ENCODE measurements at places on chromosomes 16 and 17. TPM values are rescaled to one million over a fixed set of nuclear protein-coding genes. Genes with fewer than 3 reads are reported as not detected.
A peak's percentile ranks its signal among the peaks of the same experiment; 100 is the strongest.

Gene SULT1A1
- total RNA-seq, result 199 TPM

Gene FBXW10
- total RNA-seq, result 0.81 TPM

Gene OR3A2
- not detected for total RNA-seq

Gene TK1
- total RNA-seq, result 2.1 TPM

Gene WNT3
- total RNA-seq, result 1.0 TPM

Gene FLCN
- 44.3 TPM for total RNA-seq

Gene RNU2-1
- not detected for total RNA-seq

- DNase-seq, result no peak
Observed at GRCh38 chr17:63516910-63517824, 6.0 kb upstream of the KCNH6 start.

DNA sequence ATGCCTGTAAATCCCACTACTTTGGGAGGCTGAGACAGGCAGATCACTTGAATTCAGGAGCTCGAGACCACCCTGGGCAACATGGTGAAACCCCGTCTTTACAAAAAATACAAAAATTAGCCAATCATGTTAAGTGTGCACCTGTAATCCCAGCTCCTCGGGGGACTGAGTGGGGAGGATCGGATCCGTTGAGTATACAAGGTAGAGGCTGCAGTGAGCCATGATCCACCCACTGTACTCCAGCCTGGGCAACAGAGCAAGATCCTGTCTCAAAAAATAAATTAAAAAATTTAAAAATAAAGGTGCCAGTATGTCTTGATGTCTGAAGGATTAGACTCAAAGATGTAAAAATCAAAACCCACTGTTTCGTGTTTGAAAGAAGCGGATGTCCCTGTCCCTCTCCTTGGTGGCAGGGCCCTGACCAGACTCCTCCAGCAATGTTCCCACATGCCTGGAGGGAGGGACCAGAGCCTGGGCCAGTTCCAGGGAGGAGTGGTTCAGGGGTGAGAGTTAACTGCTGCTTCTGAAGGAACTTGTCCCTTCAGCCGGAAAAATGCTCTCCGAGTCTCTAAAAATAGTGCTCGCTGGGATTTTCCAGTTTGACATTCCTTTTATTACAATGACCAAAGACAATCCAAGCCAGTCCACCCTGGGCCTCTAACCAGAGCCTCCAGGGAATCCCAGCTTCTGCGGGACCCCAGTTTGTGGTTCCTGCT is 9.4 kb upstream of the CMTM4 start:
- DNase-seq, result peak; percentile 56

DNA sequence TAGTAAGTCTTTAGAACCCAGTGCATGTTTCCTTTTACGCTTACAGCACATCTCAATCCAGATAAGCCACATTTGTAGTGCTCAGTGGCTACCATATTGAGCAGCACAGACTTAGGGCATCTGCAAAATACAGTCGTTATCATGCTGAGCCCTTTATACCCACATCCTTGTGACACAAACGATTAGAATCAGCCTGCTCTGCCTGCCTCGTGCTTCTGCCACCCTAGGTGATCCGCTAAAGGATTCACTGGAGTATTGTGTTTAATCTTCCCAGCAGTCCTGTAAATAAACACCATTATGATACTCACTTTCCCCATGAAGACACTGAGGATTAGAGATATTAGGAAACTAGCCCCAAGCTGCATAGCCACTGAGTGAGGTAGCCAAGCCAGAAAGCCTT is 51.3 kb upstream of the FA2H start:
- DNase-seq, result no peak

DNA sequence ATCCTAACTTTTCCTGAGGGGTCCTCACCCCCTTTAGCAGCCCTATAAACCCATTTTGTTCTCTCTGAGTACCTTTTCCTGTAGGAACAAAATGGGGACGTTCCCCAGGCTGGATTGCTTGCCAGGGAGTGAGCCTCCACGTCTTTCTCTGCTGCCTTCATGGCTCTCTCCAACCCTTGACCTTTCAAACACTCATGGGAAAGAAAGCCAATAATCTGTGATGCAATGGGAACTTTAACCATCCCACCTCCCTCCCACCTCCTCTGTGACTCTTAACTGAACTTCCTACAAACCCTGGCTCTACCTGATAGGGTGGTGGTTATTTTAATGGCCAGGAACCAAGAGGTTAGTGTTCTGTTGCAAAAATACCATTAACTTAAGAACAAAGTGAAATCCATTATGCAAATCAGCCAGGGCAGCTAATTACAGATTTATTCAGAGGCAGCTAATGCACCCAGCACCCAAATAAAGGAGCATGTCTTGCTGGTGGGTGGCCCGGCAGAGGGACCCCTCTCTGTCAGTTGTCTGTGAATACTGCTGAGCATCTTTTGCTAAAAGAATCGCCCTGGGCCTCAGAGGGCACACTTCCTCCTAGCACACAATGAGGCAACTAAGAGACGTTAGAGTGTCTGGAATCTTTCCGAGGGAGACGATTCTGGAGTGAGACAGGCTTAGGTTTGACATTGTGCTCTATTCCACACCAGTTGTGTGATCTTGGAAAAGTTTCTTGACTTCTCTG is 3.0 kb downstream of the PIPOX start:
- DNase-seq, result no peak

GRCh38 chr16:73027685-73028111 is 20.2 kb downstream of the ZFHX3 start:
- DNase-seq, result peak; percentile 30

- DNase-seq, result peak; percentile 69
Observed at GRCh38 chr17:75288770-75289114, 491 bp downstream of the SLC25A19 start.

GRCh38 chr16:89164436-89164835 is 7.1 kb upstream of the CDH15 start:
- DNase-seq, result no peak

DNA sequence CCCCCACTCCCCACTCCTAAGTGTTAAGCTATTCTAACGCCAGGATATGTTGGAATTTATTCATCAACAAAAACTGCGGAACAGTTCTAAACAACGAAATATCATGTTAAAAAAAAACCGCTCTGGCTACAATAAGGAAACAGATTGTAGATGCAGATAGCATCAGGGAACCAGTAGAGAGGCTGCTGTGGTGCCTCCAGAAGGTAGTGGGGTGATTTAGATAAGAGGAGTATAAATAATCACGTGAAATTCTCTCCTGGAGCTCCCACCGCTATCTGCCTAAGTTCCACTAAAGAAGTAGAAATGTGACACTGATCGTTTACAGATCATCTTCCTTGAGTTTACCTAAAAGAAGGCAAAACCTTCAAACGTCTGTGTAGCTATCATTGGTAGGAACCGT is 8.0 kb downstream of the AHSP start:
- DNase-seq, result no peak

GRCh38 chr17:80246726-80247125 is 13.9 kb upstream of the RNF213 start:
- DNase-seq, result no peak

DNA sequence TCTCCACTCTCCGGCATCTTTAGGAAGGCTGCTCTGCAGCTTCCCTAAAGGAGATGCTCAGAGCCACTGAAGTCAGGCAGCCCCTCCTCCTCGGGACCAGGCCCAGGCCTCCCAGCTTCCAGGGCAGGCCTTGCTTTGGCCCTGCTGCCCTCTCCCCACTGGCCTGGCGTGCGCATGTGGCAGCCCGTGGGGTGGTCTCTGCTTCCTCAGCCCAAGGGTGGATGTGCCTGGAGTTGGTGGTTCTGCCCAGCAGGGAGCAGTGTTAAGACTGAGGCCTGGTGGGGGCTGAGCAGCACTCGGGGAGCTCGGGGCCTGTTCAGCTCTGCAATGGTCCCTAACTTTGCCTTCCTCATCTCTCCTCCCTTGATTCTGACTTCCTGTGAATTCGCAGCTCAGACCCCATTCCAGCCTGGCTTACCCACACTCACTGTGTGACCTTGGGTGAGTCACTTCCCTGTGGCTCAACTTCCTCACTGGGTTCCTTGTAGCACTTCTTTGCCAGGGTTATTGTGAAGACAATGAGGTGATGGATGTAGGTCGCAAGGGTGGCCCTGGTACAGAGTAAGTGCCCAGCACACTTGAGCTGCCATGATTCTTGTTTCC is 63.2 kb downstream of the NKD1 start:
- DNase-seq, result no peak

DNA sequence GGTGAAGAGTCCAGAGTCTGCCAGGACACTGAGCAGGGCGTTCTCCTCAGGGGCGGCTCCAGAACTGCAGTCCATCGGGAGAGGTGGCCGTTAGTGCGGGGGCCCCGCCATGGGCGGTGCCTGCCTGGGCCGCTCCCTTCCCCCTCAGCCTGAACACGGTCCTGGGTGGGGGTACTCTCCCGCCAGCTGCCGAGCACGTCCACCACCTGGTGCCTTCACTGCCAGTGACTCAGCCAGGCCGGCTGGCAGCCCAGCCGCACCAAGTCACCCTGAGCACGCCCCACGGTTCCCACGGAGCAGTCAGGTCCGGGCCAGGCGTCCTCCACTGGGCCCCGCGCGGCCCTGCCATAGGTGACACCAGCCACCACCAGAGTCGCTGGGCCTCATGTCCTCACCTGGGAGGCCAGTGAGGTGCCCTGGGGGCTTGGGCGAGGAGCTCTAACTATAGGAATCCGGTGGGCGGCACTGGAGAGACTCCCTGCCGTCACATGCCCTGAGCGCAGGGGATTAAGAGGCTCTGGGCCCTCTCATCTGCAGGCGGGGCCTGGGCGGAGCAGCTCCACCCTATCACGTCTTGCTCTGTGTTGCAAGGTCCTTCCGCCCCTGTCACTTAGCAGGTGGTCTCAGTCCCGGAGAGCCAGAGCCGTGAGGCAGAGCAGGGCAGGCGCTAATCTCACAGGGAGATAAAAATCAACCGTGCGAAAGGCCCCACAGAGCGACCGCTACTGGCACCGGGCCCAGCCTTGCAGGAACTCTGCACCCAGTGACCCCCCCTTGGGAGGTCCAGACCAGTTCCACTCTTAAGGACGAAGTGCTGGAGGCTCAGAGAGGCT is 14.3 kb downstream of the PIEZO1 start:
- peak; percentile 55 for DNase-seq

DNA sequence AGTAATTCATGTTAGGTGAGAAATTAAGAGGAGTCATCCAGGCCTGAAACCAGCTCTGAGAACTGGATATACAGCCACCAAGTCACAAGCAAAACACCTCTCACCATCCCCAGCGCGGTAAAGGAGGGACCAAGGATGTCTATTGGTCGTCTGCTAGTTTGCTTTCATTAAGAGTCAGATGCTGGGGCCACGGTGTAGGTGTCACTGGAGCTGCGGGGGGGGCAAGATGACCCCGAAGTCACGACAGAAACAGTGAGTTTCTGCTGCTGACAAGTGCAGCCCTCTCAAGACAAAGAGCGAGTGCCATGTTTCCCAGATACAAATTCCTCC is 790 bp downstream of the NCBP3 start:
- DNase-seq, result no peak

GRCh38 chr16:26856791-26857190 is 209.9 kb upstream of the C16orf82 start:
- DNase-seq, result no peak

DNA sequence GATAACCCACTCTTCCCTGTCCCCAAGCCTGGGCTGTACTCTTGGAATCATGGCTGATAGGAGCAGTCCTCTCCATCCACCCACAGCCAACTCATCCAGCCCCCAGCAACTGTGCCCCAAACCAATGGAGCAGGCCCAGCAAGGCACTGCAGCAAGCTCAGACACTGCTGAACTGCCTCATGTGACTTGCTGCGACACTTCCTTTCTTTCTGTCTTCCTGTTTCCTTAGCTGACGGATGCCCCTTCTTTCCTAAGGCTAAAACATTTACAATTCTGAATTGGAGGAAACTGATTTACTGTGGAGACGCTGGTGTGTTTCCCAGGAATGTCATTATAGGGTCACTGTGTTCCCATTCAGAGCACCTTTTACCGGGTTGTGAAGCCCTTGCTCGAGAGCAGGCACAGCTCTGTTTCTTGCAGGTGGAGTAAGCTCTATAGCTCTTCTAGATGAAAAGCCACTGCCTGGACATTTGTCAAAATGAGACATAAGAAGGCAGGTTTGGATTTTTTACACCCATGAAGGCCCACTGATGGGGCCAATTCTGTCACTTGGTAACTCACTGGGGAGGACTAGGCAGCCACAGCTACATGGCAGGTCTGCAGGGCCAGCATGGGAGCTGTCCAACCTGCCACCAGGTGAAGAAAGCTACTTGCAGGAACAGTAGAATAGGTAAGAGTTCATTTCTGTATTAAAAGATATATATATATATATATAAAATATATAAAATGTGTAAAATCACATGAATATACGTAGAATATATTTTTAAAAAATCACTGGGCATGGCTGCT is 27.4 kb downstream of the TMEM11 start:
- no peak for DNase-seq

GRCh38 chr16:47250983-47251382 is 107.2 kb upstream of the NETO2 start:
- DNase-seq, result no peak

DNA sequence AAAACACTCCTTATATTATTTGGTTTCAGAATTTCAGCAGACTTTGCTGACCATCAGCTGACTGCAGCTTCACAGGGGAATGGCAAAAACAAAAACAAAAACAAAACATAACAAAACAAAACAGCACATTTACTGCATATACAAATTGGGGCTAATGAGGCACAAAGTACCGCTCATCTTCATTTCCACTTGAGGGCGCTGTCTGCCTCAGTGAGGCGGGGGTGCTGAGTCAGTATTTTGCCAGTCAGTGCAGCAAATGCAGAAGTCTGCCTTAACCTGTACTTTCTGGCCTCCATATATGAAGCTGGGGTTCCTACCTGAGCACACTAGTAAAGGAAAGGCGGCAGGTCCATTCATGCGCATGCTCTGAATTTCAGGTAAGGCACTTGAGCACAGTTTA is 13.5 kb upstream of the DYNLRB2 start:
- DNase-seq, result no peak

Measured in right lobe of liver (tissue), 6 donors.